KG1 (cell line): ENCODE measurements at places on chromosomes 5 and 9.

- DNase-seq: no peak
Measured at GRCh38 chr5:109080896-109081295, 328.9 kb downstream of the PJA2 start.

GRCh38 chr9:95097279-95097678 is 220.2 kb downstream of the FANCC start:
- no peak for DNase-seq

DNA sequence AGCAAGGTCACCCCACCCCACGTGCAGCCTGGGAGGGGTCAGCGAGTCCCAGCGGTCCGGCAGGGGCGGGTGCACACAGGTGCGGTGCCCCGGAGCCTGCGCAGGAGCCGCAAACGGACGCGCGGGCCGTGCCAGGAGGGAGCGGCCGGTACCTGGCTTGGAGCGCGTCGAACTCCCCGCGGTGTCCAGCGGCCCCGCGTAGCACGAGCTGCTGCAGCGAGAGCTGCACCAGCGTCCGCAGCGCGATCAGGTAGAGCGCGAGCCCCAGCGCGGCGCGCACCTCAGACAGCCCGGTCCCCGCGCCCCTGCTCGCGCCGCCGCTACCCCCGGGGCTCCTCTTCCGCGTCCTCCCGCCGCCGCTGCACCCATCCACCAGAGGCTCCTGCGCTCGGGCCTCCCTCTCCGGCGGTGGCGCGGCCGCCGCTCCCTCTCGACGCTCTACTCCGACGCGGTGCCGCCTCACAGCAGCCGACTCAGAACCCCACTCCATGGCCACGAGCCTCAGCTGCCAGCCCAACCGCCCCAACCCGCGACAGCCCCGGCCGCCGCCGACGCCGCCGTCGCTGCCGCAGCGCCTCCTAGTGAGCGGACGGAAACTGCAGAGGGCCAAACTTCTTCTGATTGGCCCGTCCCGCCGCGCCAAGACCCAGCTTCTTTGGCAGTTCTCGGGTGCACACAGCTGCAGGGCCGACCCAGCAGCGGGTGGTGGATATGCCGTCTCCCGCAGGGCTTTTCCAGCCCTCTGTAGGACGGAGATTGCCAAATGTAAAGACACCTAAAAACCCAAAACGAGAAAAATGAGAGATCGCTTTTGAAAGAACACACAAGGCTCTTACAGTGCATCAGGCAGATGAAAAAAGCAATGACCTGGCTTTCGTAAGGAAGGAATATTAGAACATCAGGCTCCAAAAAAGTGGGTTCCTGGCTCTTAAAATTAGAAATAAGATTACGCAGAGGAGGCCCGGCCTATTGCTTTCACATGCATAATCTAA is at the start of gene ERMP1:
ERMP1 (minus strand) TSS at position 580 of the 992 bp plus-strand sequence; CDS start at position 490, 90 bp downstream.
- DNase-seq: peak; percentile 68

DNA sequence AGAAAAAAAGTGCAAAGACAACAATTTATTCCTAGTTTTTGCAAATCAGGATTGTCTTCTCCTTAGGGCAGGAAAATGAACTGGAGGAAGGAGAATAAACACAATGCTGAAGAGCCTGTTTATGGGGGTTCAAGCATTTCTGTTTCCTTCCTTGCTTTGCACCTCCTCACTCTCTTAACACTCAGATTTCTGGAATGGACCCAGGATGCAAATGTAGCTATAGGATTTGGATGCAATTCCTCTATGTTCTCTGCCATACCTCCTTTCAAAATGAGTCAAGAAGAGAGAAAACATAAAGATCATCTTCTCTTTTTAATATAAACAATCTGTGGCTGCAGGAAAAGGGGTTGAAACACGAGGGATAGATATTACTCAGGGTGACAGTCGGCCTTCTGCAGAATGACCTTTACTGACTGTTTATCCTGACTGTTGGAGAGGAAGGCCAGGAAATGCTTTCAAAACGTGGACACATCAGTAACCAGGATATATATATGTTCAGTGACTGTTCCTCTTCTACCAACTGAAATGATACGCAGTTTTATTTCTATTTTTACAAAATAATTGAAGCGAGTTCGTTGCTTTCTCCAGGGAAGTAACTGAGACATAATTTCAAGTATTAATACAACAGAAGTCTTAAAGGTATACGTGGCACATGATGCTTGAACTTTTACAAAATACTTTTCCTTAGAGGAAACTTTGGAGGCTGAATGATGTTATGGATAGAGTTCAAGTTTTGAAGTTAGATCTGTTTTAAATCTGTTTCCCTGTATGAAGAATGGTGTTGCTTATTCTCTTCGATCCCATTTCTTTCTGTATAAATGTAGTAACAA is 44.4 kb downstream of the ACTBL2 start:
- DNase-seq: no peak

GRCh38 chr9:133008824-133009223 is 22.0 kb upstream of the GTF3C5 start:
- DNase-seq: no peak

GRCh38 chr5:157080286-157080685 is 21.4 kb upstream of the HAVCR1 start:
- DNase-seq: no peak

- peak; percentile 50 for DNase-seq
Measured at GRCh38 chr5:73496984-73497457, 1.2 kb upstream of the BTF3 start.

DNA sequence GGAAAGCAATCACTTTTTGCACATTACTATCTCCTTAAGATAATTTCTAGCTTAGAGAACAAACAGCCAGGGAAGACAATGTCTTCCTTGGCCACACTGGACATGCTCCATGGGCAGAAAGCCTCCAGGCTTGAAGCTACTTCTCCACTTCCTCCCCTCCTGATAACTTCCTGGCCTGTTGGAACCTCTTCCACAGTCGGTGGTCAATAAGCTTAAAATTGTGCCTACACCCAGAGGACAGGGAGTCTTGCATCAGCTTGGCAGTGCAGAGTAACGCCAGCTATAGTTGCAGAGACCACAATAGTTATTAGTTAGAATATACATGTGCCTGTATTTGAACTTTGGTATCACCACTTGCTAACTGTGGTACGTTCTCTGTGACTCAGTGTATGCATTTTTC is 58.1 kb upstream of the ABCA1 start:
- DNase-seq: no peak

DNA sequence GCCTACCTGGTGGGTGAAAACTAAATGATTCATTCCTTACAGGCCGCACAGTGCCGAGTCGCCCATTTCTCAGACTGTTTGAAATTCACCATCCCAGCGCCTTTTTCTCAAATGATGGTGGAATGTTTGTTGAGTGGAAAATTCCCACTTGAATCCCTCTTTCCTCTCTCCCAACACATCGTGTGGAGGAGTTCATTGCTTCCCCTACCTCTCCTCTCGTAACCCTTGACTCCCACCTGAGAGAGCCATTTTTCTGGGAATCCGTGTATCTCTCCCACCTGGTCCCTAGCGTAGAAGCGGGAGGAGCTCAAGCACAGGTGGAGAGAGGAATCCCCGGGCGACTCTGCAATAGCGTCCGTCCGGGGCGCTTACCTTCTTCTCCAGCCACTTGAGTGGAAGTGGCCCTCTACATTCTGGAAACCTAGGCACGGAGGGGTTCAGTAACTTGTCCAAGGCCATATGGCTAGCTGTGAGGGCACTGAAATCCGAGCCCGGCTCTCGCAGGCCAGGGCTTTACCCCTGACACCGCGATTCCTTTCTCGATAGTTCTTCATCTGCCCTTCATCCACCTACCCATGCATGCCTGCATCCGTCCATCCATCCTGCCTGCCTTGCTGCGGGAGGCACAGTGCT is 683 bp downstream of the OSMR start:
- no peak for DNase-seq

GRCh38 chr5:126464959-126465358 is 41.8 kb downstream of the GRAMD2B start:
- no peak for DNase-seq

DNA sequence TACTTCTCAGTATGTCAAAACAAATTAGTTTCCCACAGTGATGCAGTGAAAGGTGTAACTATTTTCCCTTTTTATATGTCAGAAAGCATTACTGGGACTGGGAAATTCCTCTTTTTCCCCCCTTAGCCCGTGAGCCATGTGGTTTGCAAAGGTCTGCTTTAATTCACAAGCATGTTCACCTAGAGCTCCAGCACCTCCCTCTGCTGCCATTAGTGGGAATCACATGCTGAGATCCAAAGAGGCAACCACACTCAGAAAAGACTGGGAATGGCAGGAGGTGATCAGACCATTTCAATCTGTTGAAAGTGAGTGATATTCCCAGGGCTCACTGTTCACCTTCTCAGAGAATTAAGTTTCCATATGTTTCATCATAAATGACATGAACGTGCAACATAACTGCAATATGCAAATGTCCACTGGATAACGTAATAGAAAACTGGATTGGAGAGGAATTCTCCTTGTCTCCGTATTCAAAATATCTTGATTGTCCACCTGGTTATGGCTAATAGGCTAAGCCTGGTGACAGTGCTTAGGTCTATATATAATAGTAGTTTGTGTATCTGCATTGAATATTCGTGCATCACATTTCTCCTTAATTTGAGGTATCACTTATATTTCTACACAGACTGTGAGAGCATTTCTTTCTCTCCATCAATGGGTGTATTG is 703.5 kb upstream of the WWC1 start:
- no peak for DNase-seq

GRCh38 chr5:37494756-37495155 is 115.6 kb downstream of the WDR70 start:
- DNase-seq: no peak

- DNase-seq: no peak
Measured at GRCh38 chr9:29060041-29060440, 1486.8 kb upstream of the C9orf72 start.

DNA sequence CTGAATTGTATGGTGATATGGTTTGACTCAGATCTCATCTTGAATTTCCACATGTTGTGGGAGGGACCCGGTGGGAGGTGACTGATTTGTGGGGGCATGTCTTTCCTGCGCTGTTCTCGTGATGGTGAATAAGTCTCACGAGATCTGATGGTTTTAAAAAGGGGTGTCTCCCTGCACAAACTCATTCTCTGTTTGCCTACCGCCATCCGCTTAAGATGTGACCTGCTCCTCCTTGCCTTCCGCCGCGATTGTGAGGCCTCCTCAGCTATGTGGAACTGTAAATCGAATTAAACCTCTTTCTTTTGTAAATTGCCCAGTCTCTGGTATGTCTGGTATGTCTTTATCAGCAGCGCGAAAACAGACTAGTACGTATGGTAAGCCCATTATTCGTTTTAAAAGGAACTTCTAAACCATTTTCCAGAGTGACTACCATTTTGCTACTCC is 48.7 kb downstream of the SLC36A1 start:
- DNase-seq: no peak

- no peak for DNase-seq
Measured at GRCh38 chr5:128100860-128101557, 17.4 kb downstream of the SLC12A2 start.

GRCh38 chr9:71819115-71819739 is 50.9 kb upstream of the CEMIP2 start:
- DNase-seq: no peak

DNA sequence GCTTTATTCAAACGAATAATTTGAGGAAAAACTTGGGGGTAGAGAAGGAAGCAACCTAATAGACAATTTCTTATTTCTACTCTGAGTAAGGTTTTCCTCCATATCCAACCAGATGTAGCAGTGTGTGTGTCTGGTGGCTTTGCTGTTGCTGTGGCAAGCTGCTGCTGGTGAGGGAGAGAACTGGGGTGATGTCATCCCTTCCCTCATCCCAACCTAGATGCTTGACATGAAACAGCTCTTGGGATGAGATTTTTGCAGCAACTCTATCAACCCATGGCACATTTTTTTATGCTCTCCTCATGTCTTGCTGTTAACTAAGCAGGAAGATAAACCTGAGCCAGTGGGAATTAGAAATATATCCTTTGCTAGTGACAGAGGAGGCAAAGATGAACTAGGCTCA is 135.8 kb downstream of the PCSK1 start:
- DNase-seq: no peak

GRCh38 chr5:141850244-141850768 is 27.9 kb downstream of the PCDH1 start:
- DNase-seq: no peak

GRCh38 chr5:157926977-157927376 is 68.0 kb upstream of the CLINT1 start:
- DNase-seq: no peak

DNA sequence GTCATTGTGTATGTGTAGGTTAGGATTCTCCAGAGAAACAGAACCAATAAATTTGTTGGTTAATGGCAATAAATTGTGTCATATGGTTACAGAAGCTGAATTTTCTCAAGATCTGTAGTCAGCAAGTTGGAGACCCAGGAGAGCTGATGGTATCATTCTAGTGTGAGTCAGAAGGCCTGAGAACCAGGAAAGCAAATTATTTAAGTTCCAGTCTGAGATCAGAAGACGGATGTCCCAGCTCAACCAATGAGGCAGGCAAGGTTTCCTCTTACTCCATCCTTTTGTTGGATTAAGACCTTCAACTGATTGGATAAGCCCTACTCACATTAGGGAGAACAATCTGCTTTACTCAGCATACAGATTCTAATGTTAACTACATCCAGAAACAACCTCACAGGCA is 656.3 kb downstream of the ANXA1 start:
- DNase-seq: no peak

GRCh38 chr9:121725008-121725775 is 73.8 kb downstream of the DAB2IP start:
- DNase-seq: no peak

- DNase-seq: no peak
Measured at GRCh38 chr9:137574192-137574591, 4.5 kb downstream of the DPH7 start.

DNA sequence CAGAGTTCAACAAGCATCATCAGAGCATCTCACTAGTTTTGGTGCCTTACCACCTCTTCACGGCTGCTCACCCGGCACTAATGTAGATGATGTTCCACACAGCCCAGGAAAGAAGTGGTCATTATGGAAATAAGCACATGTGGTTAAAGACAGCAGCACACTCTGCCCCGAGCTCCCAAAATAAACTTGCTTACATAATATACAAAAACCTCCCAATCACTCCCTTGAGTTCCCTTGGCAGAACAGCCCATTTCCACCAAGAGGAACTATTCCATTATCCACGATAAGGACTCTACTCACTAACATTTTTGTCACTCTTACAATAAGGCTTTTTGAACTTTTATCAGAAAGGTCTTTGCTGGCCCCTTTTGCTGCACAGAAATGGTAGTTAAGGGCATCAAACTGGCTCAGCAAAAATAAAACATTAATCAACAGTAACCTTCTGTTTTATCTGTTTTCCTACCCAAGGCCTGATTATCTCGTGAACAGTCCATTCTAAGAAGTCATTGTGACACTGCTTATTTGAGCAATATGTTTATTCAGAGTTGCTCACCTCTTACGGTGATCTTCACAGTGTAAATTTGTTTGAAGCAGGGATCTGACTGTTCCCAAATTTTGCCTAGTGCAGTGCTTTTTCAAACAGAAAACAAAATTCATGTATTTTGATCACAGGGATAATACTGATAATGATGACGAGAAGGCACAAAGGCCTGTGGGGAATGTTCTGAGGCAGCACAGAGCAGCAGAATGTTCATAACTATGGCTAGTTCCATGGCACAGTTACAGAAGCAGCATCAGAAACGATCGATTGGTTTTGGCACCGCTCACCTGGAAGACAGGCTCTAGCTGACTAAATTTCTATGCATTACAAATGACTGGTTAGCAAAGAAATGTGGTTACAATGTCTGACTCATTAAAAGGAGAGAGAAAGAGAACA is 399.8 kb upstream of the PIK3R1 start:
- no peak for DNase-seq

- no peak for DNase-seq
Measured at GRCh38 chr5:126521130-126521529, 73.9 kb downstream of the ALDH7A1 start.

GRCh38 chr9:7799944-7800285 is 337 bp upstream of the DMAC1 start:
- peak; percentile 14 for DNase-seq
